ENCODE measurements at places on chromosomes 1 and 21.

DNA sequence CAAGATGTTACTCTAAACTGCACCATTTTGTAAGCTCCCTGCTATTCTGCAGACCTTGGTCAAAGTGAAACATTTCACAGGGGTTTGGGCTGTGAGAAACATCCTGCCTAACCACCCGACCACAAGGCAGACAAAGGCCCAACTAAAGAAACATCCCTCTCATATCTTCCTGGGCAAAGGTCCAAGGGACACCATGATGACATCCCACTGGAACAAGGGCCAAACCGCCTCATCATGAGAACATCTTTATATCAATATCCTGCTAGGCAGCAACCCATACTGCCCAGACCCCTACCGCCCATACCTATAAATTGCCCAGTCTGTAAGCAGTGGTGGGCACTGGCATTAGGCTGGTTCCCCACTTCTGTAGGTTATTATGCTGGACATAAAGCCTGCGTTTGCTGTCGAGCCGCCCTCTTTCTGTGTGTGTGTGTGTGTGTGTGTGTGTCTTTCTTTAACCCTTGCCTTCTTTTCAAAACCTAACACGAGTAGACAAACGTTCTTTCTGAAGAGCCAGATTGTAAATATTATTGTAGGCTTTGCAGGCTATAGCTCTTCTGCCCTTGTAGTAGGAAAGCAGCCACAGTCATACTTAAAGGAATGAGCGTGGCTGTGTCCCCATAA is 1.0 kb upstream of the PPIE start:
- DNase-seq: no peak

GRCh38 chr1:197837911-197838310 is 62.6 kb upstream of the DENND1B start:
- no peak for DNase-seq

GRCh38 chr1:191320062-191320461 is 838.2 kb upstream of the RGS18 start:
- DNase-seq: no peak

DNA sequence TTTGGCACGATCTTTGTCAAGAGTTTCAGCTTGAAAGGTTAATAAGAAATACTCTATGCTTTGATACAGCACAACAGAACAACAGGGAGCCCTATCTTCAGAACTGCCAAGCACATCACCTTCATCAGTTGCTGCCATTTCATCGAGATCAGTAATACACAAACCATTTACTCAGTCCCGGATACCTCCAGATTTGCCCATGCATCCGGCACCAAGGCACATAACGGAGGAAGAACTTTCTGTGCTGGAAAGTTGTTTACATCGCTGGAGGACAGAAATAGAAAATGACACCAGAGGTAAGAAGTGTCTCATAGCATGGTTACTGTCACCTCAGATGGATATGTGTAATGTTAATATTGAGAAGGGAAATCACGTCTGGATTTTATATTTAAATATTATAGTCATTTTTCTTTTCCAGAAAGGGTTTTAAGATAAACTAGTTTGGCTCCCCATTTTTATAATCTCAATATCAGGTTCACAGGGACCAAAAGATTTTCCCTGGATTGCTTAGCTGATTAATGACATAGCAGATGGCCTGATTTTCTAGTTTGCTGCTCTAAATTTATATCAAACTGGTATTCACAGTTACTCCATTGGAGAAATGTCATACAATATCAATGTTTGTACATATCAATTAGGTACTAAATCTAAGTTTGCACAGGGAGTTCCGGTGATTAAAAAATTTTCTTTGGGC is 97.3 kb downstream of the USP25 start:
- DNase-seq: no peak

- DNase-seq: no peak
Observed at GRCh38 chr1:220631238-220631815, 58.8 kb upstream of the C1orf115 start.

GRCh38 chr1:174301295-174302077 is 142.2 kb downstream of the RABGAP1L start:
- peak; percentile 10 for DNase-seq

DNA sequence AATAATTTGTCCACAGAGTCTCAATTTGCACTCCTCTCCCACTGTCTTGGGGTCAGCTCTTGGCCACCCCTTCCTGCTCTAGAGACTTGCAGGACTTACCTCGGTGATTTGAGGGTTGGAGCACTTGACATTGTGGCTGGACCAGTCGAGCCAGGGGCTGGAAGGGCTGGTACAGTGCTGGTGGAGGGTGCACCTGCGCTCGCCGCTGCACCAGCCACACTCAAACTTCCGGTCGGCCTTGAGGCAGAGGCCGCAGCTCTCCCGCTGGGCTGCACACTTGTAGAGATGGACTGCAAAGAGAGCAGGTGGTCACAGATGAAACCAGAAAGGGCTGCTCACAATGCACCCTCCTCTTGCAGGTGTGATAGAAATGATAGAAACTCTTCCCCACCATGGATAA is 165.0 kb downstream of the PLXNA2 start:
- DNase-seq: no peak

DNA sequence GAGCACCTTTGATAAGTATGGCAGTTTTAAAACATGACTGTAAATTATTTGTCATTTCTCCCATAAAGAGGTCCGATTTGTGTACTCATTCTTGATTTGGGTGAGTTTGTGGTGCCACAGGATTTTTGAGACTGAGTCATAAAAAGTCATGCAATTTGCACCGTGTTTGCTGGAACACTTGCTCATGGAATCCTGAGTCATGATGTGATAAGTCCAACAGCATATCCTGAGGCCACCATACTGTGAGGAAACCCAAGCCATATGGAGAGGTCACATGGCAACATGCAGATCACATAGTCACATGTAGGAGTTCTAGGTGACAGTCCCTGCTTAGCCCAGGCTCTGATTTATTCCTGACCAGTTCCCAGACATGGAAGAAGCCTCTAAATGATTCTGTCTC is 40.8 kb upstream of the PRRX1 start:
- DNase-seq: no peak

GRCh38 chr1:168691541-168691940 is 37.5 kb downstream of the DPT start:
- no peak for DNase-seq

Measured in GM23338 (cell line).